ENCODE measurements at places on chromosomes 1 and 21. TPM values are rescaled to one million over a fixed set of nuclear protein-coding genes. Genes with fewer than 3 reads are reported as not detected.

DNA sequence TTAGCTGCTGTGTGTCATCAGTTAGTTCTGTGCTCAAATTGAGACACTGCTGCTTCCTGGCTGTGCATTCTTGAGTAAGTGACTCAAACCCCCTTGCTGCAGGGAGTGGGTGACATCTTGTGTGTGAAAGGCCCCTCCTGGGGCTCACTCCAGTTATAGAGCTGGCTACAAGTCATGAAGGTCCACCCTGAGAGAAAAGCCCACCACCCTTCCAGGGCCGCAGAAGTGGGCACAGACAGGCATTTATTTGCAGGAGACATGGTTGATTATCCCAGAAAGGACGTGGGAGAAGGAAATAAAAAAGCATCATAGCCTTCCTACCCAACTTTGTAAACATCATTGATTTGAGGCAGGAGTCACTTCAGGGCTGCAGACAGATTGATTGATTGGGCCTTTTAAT, 550.6 kb downstream of the MATN1 start:
- no peaks in the 10 kb centered on the region for H3K36me3 ChIP-seq
- no peak overlapping the region for H3K27ac ChIP-seq
- DNase-seq: no peak
- H3K27me3 ChIP-seq: no peaks in the 10 kb centered on the region

GRCh38 chr1:32071758-32072621, 749 bp upstream of the TMEM39B start:
- peak overlapping the region; percentile 98 for H3K4me3 ChIP-seq
- DNase-seq: peak; percentile 66
- peaks cover 11% of the 10 kb centered on the region for H3K36me3 ChIP-seq
- H3K27me3 ChIP-seq: peaks cover 18% of the 10 kb centered on the region
- peak overlapping the region; percentile 92 for H3K27ac ChIP-seq
- H3K4me1 ChIP-seq: peaks cover 66% of the 10 kb centered on the region

DNA sequence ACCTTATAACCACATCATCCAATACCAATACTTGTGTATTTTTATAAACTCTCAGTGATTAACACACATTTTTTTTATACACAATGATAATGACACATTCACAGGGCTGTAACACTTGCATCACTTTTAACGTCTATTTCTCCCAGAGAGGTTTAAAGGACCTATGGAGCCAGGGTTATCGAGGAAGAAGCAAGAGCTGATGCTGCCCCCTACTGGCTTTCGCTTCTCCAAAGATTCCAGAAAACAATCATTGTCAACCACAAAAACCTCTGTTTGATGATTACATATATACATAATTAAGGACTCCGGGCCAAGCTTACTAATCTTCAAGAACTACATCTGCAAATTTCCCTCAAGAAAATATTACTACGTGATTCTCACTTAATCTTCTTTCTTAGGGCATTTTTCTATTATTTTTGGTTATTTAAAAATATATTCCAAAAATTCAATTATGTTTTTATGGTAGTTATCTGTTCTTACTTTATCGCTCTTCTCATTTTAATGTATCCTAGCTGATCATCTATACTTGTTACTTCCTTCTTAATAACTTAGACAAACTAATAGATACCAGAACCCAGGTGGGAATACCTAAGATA, 214.5 kb downstream of the VAV3 start:
- H3K27ac ChIP-seq: no peak overlapping the region
- peaks cover 1% of the 10 kb centered on the region for H3K27me3 ChIP-seq
- DNase-seq: peak; percentile 39
- H3K4me3 ChIP-seq: no peak overlapping the region
- H3K4me1 ChIP-seq: no peaks in the 10 kb centered on the region
- no peaks in the 10 kb centered on the region for H3K36me3 ChIP-seq

DNA sequence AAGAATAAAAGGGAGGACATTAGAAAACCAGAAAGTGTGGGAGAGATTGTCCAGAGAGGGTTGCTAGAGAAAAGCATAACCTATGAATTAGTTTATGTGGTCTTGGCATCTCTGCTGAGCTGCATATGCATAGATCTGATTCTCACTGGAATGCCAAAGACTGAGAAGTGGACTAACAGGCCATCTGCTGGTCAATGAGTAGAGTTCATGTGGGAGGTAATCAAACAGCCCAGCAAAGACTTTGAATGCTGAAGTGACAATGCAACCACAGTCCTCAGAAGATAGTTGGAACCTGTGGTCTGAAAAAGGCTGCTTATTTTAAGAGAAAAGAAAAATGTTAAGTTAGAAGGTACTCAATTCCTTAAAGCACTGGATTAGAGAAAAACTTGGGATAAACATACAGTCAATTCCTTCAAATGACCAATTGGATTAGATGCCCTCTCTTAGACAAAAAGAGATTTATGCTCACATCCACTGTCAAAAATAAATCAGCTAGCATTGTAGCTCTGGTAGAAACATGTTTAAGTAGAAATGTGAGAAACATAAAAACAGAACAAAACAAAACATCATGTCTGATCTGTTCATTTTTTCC, 382.8 kb downstream of the AMY1C start:
- peak; percentile 1 for DNase-seq
- H3K4me1 ChIP-seq: no peaks in the 10 kb centered on the region
- no peaks in the 10 kb centered on the region for H3K27me3 ChIP-seq

DNA sequence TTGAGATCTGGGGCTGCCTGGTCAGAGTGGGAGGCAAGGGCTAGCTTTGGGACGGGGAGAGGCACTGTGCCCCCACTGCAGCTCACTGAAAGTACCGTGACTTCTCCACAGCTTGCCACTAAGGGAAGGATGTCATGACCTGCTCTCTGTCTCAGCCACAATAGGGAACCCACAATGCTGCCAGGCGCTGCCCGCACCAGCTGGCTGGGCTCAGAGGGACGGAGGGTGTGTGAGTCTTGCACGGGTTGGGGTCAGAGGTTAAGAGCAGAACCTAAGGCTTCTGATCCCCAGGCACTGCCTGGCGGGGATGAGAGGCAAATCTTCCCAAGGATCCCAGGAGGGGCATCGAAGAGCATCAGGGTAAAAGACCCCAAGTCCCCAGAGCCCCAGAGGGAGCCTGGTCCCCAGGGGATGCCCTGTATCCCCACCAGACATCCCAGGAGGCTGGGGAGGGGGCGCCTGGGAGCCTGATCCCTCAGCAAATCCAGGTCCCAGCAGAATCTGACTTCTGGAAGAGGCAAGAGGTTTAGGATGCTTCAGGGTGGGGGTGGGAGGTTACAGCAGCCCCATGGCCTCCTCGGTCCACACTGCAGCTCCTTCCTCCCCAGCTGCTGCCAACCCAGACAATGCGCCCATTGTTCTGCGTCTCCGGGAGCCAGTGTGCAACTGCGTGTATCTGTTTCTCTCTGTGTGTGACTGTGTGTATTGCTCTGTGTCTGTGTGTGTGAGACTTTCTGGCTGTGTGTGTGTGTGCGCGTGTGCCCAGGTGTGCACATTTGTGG, 2.0 kb upstream of the MARCKSL1 start:
- peaks cover 4% of the 10 kb centered on the region for H3K27me3 ChIP-seq
- no peak overlapping the region for H3K4me3 ChIP-seq
- H3K27ac ChIP-seq: no peak overlapping the region
- peaks cover 32% of the 10 kb centered on the region for H3K4me1 ChIP-seq

- peaks cover 6% of the 10 kb centered on the region for H3K4me1 ChIP-seq
- H3K36me3 ChIP-seq: no peaks in the 10 kb centered on the region
- H3K27me3 ChIP-seq: peaks cover 32% of the 10 kb centered on the region
These were observed 95.6 kb downstream of the CD58 start for GRCh38 chr1:116474921-116475849.

DNA sequence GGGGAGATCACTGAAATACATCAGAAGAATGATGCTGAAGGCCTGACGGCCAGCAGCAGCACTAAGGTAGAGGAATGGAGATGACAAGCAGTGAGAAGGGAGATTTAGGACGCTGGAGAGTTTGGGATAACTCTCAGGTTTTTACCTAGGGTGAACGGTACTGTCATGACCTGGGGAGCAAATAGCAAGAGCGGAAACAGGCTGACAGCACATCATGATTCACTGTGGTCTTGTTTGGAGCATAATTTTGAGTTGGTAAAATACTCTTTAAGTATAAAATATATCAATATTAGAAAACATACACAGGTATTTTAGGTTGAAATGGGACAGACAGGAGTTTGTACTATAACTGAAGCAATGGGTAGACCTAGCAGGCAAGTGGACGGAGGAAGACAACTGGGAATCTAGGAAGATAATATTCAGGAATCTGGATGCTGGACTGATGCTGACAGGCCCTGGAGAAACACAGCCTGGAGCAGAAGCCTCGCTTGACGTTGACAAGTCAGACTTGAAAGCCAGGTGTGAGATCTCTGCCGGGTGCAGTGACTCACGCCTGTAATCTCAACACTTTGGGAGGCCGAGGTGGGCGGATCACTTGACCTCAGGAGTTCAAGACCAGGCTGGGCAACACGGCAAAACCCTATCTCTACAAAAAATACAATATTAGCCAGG, 33.3 kb downstream of the ALG14 start:
- peaks cover 7% of the 10 kb centered on the region for H3K4me1 ChIP-seq
- no peak overlapping the region for H3K4me3 ChIP-seq
- no peak for DNase-seq
- H3K36me3 ChIP-seq: peaks cover 5% of the 10 kb centered on the region
- H3K27ac ChIP-seq: no peak overlapping the region

- peaks cover 28% of the 10 kb centered on the region for H3K4me1 ChIP-seq
- H3K4me3 ChIP-seq: no peak overlapping the region
- no peaks in the 10 kb centered on the region for H3K27me3 ChIP-seq
These were observed 65.9 kb upstream of the DNAJC6 start for GRCh38 chr1:65243491-65243890.

DNA sequence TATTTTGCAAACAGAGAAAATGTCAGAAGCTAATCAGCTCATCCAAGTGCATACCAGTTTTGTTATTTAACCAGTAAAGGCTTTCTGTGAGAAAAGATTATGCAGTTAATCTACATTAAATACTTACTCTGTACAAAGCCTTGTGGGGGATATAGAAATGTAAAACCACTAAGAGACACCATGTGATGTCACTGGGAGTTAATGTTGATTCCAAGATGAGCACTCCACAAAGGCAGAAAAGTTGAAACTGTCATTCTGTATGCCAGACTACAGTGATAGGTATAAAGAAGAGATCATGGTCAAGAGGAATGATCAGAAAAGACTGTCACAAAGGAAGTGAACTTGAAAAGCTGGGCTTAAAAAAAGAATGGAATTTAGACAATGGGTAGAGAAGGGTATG, 100.3 kb upstream of the SGIP1 start:
- no peak overlapping the region for H3K27ac ChIP-seq
- peaks cover 29% of the 10 kb centered on the region for H3K36me3 ChIP-seq
- no peak for DNase-seq
- H3K4me3 ChIP-seq: no peak overlapping the region

- H3K27ac ChIP-seq: no peak overlapping the region
- H3K36me3 ChIP-seq: no peaks in the 10 kb centered on the region
These were observed 568.8 kb downstream of the AJAP1 start for GRCh38 chr1:5223206-5223605.

GRCh38 chr1:198605406-198605805, 33.4 kb upstream of the PTPRC start:
- no peak overlapping the region for H3K4me3 ChIP-seq
- peak overlapping the region; percentile 58 for H3K27ac ChIP-seq
- no peaks in the 10 kb centered on the region for H3K27me3 ChIP-seq
- H3K4me1 ChIP-seq: peaks cover 62% of the 10 kb centered on the region
- no peak for DNase-seq

DNA sequence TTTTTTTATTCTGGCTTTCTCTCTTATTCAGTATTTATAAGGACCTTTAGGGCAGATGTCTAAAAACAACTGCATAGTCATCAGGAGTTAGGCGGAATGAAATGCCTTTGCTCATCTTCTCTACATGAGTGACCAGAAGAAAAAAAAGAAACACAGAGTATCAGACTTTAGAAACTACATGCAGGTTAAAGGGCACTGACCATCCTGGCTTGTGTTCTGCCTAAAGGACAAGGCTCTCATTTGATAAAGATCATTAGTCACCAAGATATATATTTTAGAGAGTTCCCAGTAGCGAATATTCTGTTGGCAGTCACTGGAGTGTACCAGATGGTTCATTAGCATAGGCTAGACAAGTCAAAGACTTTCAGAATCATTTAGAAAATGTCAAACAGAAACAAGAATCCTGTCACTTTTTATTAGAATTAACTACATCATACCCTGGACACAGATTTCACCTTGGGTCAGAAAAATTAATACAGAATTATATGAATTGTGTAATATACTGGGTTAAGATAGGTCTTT, 145.6 kb downstream of the NR5A2 start:
- peak; percentile 18 for DNase-seq
- no peaks in the 10 kb centered on the region for H3K36me3 ChIP-seq
- H3K4me1 ChIP-seq: peaks cover 51% of the 10 kb centered on the region
- H3K27me3 ChIP-seq: peaks cover 2% of the 10 kb centered on the region

DNA sequence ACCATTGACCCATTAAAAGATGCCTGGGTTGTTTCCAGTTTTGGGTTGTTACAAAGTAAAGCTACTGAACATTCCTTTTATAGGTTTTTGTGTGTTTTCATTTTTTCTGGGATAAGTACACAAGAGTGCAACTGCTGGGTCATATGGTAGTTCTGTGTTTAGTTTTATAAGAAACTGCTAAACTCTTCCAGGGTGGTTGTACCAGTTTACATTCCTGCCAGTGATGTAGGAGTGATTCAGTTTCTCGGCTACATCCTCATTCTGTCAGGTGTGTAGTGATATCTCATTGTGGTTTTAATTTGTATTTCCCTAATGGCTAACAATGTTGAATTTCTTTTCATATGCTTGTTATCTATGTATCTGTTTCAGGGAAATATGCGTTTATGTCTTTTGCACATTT, 58.5 kb upstream of the DNAJC6 start:
- peaks cover 58% of the 10 kb centered on the region for H3K4me1 ChIP-seq
- H3K4me3 ChIP-seq: no peak overlapping the region
- DNase-seq: no peak

DNA sequence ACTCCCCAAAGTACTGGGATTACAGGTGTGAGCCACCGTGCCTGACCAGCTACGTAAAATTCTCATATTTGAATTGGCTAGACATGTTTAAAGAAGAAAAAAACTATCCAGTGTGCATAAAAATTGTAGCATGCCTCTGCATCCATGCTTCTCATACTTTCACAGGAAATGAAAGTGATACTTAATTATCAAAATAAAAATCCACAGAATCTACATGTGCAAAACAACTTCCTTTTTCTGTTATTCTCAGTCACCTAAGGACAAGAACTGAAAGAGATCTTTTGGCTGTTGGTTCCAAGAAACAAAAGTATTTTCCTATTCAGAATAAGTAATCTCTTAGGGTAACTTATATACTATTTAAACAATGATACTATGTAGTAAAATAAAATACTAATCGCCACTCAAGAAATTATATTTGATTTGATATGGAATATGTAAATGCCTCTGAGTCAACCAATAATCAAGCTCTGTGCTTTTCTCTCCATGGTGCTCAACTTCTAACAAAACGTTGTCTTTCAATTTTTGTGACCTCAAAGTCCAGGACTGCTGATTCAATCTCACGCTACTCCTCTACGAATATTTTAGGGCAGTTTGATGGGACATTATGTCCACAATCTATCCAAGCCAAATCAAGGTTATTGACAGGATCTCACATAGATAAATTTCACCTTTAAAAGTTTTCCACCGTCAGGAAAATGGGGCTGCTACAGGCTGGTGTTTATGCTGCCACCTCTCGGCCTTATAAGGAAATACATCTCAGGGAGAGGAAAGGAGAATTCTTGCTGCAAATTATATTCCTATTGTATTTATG, 102.7 kb downstream of the ZNF281 start:
- H3K36me3 ChIP-seq: peaks cover 8% of the 10 kb centered on the region
- DNase-seq: no peak
- H3K27ac ChIP-seq: no peak overlapping the region
- H3K4me3 ChIP-seq: no peak overlapping the region
- peaks cover 39% of the 10 kb centered on the region for H3K4me1 ChIP-seq

- no peaks in the 10 kb centered on the region for H3K4me1 ChIP-seq
- DNase-seq: no peak
- no peak overlapping the region for H3K4me3 ChIP-seq
These were observed 156.8 kb downstream of the LEPR start for GRCh38 chr1:65577278-65577677.

ZNF683 gene
- not detected for total RNA-seq

SLC25A34 gene
- total RNA-seq: 0.45 TPM

ELF3 gene
- total RNA-seq: 0.09 TPM

Data from HFFc6 (cell line).